ENCODE measurements at places on chromosomes 12 and 14.

- no peak for DNase-seq
These were observed 18.5 kb downstream of the BDKRB1 start for GRCh38 chr14:96274543-96274942.

GRCh38 chr14:73755434-73756014 is 41.3 kb upstream of the PNMA1 start:
- no peak for DNase-seq

- DNase-seq, result no peak
These were observed 52.6 kb downstream of the DIP2B start for GRCh38 chr12:50557421-50557820.

DNA sequence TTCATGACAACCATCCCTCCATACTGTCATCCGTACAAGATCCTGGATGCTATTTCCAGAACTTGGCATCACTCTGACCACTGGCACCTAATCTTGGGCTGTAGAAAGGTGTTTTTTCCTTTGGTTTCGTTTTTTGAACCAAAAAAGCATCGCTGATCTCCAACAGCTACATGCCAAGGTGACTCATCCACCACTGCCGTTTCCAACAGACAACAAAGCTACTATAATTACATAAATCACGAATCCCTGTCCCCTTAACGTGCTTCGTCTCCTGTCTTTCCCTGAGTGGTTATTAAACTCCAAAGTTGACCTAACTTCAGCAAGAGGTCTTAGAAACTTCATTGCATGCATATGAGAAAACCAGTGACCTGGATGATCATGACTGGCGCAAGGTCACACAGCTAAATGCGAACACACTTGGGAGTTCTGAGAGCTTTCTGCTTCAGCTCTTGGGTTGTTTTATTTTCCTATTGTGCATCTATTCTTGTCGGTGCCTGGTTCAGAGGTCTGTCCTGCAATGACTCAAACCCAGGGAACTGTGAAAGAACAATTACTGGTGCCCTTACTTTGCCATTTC is 99.9 kb downstream of the PPM1H start:
- DNase-seq, result no peak

GRCh38 chr12:57723630-57723962 is 14.9 kb downstream of the AGAP2 start:
- DNase-seq, result no peak

GRCh38 chr12:89370421-89370831 is 18.1 kb upstream of the DUSP6 start:
- DNase-seq, result peak; percentile 15

- DNase-seq, result no peak
These were observed 422.5 kb downstream of the NRXN3 start for GRCh38 chr14:78592616-78593219.

- DNase-seq, result no peak
These were observed 616.3 kb upstream of the TMEM132C start for GRCh38 chr12:127650626-127651025.

GRCh38 chr14:77457115-77457521 is 283 bp downstream of the VIPAS39 start:
- no peak for DNase-seq

- no peak for DNase-seq
These were observed 22.4 kb upstream of the ANKLE2 start for GRCh38 chr12:132783917-132784531.

- no peak for DNase-seq
These were observed 789.2 kb upstream of the FBXO33 start for GRCh38 chr14:40221428-40221827.

GRCh38 chr12:81499809-81500208 is 259.3 kb downstream of the PPFIA2 start:
- DNase-seq, result no peak

Data from AML-193 (cell line).